ENCODE measurements at places on chromosomes 2 and 18.
A peak's percentile ranks its signal among the peaks of the same experiment; 100 is the strongest.

GRCh38 chr2:58137221-58137620 is 90.6 kb downstream of the VRK2 start:
- DNase-seq: no peak

DNA sequence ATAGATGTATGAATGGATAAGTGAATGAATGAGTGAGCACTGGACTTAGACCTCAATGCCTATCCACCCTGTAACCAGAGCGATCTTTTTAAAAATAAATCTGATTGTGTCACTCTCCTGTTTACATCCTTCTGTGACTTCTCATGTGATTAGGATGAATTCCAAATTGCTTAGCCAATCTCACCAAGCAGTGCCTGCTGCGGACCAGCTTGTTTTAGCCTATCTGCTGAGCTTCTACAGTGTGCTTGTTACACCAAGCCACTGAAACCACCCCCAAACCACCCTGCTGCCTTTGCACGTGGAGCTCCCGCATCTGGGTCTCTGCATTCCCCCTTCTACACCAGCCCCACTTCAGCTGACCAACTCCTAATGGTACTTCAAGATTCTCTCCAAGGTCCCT is 265.4 kb downstream of the EN1 start:
- DNase-seq: no peak

DNA sequence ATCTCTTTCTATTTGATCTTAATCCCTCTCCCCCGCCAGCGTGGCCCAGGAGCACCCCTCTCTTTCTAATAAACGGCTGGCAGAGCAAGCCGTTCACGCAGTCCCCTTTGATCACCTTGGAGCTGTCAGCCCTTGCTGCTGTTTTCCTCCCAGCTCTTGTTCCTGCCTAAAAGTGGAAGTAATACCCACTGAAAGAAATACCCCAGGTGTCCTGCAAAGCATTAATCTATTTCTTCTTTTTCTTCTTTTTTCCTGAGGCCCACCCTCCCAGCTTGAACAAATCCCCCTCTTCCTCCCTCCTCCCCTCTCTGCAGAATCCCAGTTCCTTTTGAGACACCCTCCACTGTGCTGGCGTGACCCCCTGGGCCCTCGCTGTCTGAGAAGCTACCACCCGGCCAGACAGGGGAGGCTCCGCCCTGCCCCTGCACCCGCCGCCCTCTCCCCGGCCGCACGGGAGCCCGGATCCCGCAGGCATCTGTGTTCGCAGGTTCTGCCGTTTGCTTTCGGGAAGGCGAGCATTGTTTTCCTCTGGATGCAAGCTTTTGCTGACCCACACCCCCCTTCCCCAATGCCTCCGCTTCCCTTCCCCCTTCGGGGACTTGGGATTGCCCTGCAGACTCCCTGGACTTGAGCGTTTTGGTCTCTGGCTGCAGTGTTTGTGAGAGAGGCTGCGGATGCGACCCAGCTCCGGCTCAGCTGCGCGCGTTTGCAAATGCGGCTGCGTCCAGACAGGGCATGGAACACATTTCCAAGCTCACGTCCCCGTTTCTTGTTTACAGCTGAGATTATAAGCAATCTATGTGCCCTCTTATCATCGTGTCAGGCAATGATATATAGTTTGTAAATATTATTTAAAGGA is 631.5 kb downstream of the NYAP2 start:
- DNase-seq: peak; percentile 38

DNA sequence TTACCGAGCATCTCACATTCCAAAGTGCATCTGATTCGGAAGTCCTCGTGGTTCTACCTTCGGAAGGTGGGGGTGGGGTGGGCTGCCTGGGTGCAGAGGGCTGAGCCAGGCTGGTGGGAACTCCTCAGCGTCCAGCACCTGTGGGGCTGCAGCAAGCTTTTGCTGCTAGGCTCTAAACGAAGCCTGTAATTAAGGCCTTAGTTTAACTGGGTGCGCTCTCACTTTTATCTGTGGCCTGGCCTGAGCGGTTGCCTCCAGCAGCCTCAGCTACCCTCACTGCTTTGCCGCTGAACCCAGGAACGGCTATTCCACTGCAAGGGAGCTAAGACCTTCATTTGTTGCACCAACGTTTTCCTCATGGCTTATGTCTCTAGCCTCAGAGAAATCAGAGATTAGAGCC is 48.4 kb downstream of the TMEM17 start:
- no peak for DNase-seq

DNA sequence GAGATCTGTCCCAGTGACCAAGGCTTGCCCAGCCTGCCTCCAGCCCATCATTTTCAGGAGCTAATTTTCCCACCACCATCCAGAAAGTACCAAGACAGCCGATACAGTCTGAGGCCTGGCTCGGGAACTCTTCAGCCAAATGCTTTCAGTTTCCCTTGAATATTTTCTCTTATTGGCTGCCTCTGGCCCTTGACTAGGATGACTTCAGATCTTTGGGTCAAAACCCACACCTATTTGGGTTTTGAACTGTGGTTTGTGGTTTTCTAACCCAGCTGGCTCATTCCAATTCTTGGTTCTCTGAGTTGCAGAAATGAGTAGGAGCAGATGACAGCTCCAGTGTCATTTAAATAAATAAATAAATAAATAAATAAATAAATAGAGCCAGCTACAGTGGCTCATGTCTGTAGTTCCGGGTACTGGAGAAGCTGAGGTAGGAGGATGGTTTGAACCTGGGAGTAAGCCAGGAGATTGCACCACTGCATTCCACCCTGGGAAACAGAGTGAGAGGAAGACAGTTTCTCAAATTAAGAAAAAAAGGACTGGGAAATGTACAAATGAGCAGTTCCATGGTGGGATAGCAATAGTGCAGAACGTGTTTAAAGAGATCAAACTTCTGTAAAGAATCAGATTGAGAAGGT is 465.0 kb upstream of the SOX11 start:
- DNase-seq: no peak

DNA sequence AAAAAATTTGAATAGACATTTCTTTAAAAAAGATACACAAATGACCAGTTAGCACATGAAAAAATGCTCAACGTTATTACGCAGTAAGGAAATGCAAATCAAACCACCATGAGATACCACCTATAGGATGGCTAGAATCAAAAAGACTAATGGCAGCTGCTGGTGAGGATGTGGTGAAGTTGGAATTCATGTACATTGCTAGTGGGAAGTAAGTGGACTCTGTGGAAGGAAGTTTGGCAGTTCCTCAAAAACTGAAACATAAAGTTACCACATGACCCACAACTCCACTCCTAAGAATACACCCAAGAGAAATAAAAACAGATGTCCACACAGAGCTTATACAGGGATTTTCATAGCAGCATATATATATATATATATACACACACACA is 51.2 kb downstream of the MBP start:
- DNase-seq: no peak

DNA sequence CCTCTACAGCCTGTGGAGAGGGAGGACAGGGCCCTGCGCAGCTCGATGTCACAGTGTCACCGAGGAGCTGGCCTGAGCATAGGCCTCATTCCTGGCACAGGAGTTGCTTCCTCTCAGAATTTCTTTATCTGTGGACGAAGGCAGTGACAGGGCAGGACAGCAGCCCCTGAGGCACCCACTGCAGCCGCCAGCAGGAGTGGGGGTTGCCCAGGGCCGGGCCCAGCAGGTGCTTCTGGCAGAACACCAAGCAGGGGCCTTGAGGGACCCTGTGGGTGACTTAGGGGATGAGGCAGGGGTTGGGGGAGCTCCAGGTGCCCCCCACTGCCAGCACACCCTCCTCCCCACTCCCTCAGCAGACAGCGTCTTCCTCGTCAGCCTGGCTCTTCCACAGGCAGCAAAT is 290.0 kb downstream of the PHLPP1 start:
- no peak for DNase-seq

DNA sequence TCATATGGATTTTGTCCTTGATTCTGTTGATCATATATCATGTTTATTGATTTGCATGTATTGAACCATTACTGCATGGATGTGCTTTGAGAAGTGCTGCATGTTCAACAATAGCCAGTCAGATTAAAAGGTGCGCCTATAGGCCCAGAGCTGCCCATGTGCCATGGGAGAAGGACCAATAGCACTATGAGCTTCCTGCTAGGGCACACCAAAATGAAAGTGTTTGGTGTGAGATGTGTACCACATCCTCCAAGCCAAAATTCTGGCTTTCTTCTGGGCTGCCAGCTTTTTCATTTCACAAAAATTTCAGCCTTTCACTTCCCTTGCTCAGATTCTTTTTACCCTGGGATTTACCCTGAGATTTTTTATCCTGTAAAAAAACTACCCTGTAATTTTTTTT is 34.8 kb upstream of the MMADHC start:
- DNase-seq: no peak

DNA sequence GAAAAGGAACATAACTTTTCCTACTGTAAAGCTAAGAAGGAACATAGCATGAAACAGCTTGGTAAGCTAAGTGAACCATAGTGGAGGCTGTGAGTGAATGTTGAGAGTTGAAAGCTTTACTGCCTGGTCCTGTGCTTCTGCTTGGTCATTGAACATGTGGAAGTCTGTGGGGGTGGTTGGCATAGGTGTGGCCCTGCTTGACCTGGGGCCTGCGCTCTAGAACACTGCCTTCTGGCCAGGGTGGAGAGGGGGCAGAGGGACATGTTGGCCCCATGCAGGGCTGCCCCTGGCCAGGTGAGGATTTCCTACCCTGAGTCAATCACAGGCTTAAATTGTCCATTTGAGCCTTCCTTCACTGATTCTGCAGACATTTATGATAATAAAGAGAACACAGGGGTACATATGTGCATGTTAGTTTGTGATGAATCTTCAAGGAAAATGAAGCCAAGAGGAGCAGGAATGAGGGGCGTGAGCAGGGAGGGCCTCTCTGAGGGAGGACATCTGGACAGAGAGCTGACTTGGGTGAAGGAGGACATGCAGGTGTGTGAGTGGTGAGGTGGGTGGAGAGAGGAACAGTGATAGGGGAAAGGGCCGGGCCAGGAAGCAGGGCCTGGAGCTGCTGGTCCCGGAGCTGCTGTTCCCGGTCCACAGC is 16.6 kb downstream of the TRAF3IP1 start:
- no peak for DNase-seq

- DNase-seq: no peak
These were observed 3.4 kb downstream of the MGAT4A start for GRCh38 chr2:98727369-98728087.

- peak; percentile 59 for DNase-seq
These were observed 39.9 kb upstream of the CDC42EP3 start for GRCh38 chr2:37711308-37711731.

DNA sequence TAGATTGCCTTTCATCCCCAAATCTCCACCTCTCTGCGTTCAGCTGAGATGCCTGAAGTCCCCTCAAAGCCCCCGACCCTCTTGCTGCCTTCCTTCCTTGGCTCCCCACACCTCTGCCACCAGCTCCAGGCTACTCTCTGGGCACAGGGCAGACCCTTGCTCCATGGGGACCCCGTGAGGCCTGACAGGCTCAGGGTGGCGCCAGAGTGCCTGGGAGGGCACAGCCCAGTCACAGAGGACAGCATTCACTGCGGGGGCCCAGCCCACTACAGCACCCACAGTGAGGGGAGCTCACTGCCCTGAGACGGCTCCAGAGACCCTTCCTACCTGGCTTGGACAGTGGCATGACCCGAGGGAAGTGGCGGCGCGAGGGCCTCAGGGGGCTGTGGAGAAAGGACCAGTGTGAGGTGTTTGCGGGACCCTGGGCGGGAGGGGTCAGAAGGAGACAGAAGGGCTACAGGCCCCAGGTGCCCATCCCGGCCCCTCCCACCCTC is 51.0 kb downstream of the AQP12A start:
- no peak for DNase-seq

DNA sequence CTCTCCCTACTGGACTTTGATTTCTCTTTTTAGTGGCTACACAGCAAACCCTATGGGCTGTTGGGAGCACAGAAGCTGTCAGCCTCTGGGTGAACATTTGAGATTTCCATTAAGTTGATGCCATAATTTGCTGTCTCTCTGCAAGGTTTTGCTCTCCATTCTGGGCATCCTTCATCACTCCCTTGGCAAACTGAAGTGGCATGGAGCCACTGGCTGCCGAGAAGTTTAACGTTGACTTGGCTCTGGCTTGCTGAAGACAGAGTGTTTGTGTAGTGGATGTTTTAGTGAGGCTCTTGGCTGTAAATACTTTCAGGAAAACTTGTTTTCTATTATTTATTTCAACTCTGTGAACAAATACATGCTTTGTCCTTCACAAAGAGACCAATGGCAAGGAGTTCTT is 91.5 kb downstream of the ALK start:
- no peak for DNase-seq

DNA sequence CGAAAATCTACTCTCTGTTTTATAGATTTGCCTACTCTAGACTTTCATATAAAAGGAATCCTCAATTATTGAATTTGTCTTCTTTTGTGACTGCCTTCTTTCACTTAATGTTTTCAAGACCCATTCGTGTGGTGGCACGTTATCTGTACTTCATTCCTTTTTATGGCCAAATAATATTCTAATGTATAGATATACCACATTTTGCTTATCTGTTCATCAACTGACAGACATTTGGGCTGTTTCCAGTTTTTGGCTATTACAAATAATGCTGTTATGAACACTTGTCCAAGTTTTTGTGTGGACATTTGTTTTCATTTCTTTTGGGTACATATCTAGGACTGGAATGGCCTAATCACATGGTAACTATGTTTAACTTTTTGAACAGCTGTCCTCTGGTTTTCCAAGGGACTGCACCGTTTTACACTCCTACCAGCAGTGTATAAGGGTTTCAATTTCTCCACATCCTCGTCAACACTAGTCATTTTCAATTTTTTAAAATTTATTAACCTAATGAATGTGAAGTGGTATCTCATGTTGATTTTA is 9.3 kb upstream of the NPAS2 start:
- DNase-seq: no peak

DNA sequence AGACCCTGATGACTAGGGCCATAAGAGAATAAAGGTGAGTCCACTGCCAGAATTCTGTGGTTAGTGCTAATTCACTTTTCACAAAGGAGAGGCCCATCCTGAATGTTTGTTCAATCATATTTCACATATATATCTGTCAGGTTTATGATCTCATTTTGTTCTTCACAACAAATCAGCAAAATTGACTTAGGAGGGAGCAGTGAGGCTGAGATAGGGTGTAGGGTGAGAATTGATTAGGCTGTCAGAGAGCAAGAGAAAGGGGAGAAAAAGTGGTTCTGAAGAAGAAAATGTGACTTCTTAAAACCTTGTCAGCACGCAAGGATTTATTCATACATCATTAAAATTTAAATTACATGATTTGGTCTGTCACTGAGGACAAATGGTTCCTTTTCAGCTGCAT is 117.7 kb downstream of the FHOD3 start:
- no peak for DNase-seq

DNA sequence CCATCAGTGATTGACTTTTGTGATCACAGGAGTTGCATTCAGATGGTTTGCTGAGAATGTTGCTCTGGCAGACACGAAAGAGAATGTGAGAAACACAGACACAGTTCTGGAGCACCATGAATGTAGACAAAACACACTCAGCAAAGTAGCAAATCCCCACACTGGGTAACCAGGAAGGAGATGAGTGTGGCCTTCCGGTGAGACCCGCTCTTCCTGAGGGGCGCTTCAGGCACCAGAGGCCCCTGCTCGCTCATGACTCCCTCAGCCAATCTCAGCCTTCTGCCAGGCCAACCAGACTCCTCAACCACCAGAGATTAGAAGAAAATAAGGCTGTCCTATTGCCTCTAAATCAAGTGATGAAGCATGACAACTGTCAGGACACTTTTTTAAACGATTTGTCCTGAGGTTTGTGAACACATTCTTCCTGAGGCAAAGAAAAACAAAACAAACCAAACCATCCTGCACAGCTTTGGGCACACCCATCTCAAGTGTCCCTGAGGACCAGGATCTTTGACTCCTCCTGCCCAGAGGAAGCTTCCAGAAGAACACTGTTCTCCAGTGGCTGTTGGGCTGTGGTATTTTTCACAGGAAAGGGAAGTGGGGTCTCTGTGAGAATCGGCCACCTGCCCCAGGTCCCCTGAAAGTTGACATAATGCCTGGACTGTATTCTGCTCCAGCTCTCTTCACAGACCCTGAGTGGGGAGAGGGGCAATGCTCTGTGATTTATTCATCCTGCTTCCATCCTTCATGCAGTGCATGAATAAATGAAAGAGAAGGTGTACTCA is 152.8 kb downstream of the BCL11A start:
- DNase-seq: no peak
